Hematopoietic multipotent progenitor cell treated with erythropoietin and hydrocortisone succinate and interleukin-3 and kit ligand, for 17 days (in vitro differentiated cells): ENCODE measurements at places on chromosomes 2 and 18.

DNA sequence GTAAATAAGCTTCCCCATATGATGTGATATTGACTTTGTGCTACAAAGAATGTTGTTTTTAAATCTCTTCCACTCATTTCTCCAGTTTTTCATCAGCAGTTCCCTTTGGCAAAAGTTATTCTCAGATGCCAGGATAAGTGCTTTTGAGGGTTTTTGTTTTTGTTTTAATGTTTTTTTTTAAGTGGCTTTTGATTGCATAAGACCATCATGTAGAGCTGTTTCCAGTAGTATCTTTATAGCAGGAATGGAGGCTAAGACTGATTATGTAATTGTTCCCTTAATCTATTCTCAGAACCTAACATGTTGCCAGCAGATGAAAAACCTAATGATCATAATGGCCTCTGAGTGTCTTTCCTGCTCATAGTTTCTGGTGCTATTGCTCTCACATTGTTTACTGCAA lies 77.9 kb downstream of the CABLES1 start:
- DNase-seq, result no peak

DNA sequence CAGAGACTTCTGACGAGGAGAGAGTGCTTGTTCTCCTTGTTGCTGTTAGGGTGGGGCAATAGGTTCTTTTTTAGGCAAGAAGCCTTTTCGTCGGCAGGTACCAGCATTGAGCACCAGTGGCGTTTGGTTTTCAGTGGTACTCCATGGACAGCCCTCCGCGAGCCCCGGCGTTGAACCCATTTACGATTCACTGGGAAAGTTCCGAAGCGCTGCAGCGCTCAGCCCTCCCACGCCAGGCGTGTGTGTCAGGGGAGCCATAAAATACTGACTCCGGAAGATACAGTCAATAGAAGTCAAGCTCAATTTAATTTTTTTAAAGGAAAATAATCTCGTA lies 494 bp upstream of the ROCK1 start:
- DNase-seq, result no peak

GRCh38 chr2:119104414-119104813 lies 54.1 kb downstream of the C1QL2 start:
- DNase-seq, result no peak

DNA sequence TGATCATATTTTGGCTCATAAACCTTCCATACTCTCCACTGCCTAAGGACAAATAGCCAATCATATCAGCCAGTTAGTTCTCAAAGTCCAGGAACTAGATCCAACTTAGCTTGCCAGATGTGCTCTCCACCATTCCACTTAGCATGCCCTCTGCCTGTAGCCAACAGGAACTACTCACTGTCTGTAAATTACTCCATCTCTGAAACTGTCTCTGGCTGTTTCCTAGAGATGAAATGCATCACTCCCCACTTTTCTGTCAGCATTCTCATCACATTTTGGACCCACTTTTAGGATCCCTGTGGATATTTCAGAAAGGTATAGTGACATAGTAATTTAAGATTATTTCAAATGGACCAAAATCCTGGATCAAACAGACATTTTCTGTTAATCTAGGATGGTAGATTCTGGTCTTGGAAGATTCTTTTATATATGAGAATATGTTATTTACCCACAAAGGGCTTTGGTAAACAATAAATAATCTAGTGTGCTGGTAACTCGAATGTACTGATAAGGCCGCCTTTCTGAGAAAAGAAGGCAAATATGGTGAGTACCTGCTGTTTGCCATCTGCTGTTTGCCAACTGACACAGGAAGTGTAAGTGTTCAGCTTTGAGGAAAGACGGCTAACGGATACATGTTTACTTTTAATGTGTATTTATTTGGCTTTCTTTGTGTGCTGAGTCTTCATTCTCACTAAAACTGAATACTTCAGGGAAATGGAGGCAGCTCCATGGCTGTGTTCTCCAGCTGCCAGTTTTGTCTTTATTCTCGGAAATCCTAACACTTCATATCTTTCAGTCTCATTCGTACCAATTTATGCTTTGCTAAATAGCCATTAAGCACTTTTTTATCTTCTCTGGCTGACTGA lies 79.5 kb downstream of the EVA1A start:
- DNase-seq, result no peak

DNA sequence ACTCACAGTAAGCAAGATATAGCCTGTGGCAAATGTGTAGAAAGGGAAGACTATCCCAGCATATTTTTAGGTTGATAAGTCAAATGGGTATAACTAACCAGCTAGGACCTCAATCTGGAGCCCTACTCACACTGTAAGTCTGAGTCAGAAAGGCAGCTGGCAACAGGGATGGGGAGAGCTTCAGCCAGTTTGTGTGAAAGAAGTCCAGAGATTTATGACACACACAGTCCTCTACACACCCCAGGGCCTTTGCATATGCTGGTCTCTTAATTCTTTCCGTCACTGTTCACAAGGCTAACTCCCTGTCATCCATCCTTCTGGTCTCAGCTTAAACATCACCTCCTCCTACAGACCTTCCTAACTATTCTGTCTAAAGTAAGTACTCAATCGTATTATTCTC lies 5.9 kb upstream of the TCF4 start:
- DNase-seq, result no peak
